CD4-positive, alpha-beta T cell treated with Interferon gamma for 1 hour (primary cell): ENCODE measurements at places on chromosomes 3 and 15.

- no peak for DNase-seq
Observed at GRCh38 chr3:172051310-172051956, 12.1 kb downstream of the FNDC3B start.

- DNase-seq: no peak
Observed at GRCh38 chr3:72830452-72831223, 17.6 kb downstream of the SHQ1 start.

DNA sequence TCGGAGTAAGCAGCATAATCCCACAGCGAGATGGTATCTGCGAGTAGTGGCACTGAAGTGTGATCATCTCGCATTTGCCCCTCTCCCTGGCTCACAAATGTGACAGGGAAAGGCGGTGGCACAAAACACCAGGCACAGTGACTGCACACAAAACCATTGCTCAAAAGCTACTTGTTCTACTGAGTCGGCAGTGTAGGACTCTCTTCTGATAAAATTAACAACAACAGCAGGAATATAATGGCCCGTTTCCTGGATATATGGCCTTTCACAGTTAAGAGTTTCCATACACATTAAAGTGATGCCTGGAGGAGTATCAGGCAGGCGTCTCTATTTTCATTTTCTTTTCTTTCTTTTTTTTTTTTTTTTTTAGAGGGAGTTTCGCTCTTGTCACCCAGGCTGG lies 69.0 kb downstream of the MYO1E start:
- no peak for DNase-seq

DNA sequence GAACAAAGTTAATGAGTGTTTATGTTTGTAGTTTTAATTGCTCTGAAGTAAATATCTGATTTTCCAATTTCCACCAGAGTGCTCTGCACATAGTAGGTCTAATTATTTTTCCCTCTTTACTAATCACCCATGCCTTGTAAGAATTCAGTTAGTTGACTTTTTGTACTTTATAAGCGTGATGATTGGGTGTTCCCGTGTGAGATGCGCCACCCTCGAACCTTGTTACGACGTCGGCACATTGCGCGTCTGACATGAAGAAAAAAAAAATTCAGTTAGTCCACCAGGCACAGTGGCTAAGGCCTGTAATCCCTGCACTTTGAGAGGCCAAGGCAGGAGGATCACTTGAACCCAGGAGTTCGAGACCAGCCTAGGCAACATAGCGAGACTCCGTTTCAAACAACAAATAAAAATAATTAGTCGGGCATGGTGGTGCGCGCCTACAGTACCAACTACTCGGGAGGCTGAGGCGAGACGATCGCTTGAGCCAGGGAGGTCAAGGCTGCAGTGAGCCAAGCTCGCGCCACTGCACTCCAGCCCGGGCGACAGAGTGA lies 507 bp upstream of the VHL start:
- DNase-seq: no peak

GRCh38 chr3:81198756-81199155 lies 562.7 kb downstream of the GBE1 start:
- DNase-seq: no peak

DNA sequence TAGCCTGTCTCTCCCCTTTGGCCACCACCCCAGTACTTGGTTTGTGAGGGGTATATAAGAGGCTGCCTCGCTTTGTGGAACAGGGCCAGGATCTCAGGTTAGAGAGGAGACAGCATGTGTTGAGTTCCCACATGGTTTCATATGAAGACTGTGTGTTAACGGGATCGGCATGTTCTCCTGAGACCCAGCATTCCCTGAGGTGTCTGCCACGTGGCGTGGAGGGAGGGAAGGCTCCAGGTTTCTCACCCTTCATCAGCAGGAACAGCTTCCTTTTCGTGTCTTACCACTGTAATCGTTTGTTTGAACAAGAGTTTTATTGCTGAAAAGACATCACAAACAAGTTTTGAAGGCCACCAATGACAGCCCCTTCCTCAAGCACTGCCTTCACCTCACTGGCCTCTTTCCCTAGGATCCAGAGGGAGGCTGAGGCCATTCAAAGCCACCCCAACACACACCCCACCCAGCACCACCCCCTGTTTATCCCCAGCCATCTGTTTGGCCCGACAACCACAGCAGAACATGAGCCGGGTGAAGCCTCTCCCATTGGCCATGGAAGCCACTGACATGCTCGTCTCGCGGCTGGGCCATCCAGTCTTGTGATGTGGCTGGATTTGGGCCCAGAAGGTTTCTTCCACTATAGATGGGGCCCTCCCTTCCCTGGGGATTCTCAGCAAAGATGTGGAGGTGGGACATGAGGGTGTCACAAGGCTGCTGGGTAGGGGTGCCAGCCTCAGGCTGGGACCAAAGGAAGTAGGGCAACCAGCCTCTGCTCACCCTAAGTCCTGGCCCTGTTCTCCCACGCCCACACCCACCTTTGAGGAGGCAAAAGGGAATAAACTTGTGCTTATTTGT lies 10.0 kb downstream of the BHLHE40 start:
- no peak for DNase-seq

GRCh38 chr3:44128057-44128775 lies 113.5 kb upstream of the TOPAZ1 start:
- no peak for DNase-seq

GRCh38 chr15:90044916-90045371 lies 43.8 kb downstream of the ZNF710 start:
- no peak for DNase-seq

DNA sequence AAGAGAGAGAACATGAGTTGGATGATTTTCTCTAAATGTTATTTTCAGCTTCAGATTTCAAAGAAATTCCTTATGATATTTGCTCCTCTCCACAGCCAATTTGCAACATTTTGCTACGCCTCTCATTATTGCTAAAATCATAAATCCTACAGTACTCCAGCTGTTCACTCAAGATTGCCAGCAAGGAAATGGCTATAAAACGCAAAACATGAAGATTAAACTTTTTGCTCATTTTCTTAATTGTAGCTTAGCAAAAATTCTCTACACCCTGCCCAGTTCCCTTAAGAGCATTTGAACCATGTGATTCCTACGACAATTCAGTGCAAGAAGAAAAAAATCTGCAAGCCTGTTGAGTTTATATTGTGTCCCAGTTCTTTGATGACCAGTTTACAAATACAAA lies 6.8 kb downstream of the CHRNA3 start:
- no peak for DNase-seq

GRCh38 chr3:71195492-71195891 lies 388.0 kb downstream of the FOXP1 start:
- no peak for DNase-seq

GRCh38 chr3:120471643-120472042 lies 20.9 kb upstream of the FSTL1 start:
- DNase-seq: no peak

- DNase-seq: no peak
Observed at GRCh38 chr15:101255051-101255395, 3.2 kb upstream of the CHSY1 start.

DNA sequence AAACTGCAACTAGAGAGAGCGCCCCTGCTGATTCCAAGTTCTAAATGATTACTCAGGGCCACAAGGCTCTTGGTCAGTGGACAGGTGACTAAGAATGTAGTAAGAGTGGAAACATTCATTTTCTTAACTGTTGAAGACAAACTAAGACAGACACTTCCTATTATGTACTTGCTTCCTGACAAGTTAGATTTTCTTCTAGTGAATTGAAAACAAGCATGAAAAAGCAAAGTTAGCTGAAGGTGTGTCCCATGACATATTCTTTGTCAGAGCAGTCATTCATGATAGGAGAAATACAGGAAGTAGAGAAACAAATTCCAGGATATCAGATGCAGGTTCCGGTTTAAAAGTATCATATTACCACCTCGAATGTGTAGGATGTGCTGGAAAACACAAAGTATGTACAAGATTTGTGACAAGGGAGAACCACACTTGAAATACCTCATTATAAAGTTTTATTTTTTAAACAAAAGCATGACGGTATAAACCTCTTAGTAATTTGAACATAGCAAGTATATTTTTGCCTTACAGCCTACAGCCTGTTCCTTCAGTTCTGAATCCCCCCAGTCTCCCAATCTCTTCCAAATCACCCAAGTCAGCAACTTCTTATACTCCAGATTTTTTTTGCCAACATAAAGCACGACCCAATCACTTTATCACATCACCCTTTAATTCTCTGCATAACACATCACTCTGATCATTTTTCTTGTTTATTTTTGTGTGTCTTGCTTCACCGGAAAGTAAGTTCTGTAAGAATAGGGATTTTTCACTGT lies 6.2 kb downstream of the TSPAN3 start:
- DNase-seq: no peak

DNA sequence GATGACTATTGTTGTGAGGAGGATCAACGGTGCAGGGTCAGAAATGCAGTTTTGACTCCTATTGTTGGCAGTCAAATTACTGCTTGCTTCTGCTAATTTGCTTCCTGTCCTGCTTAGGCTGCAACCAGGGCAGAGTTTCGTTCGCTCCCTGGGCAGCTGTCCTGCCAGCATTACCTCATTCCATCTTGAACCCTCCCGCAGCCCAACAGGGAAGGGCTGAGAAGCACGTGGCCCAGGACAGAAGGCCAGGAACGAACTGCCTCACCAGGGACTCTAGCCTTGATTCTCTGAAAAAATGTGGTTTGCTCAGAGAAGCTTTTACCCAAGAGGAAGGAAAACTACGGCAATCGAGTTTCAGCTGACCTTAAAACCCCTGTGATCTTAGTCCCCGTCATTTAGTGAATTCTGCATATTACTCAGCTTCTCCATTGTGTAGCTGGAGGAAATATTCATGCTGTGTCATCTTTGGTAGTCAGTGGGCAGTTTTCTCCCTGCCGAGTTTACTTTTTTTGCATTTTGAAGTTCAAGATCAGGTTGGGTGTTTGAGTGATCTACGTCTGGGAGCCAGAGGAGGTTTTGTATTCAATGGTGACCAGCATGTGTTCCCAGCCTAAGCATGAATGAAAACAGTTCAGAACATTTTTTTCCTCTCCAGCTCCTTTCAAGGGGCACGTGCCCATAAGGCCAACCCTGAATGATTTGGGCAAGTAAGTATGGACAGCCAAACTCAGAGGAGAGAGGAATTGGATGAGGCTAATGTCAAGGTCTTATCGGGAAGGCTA lies 23.0 kb downstream of the TLNRD1 start:
- peak; percentile 62 for DNase-seq

DNA sequence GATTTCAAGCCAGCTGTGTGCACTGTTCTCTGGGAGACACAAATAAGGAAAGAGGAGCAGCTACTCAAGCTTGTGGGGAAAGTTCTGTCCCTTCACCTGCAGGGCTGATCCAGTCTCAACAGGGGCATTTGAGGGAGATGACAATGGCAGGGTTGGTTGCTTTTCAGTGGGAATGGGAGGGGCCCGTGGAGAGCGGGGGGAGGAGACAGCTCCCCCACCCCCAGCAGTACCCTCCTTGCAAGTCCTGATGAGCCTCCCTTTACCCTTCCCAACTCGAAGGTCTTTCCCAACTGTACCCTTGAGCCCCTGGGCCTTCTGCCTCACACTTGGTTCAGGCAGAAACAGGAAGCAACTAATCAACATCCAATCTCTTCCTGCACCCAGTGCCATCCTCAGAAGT lies 71.8 kb upstream of the SNRPA1 start:
- DNase-seq: no peak

- no peak for DNase-seq
Observed at GRCh38 chr3:28287046-28287445, 45.6 kb downstream of the CMC1 start.

DNA sequence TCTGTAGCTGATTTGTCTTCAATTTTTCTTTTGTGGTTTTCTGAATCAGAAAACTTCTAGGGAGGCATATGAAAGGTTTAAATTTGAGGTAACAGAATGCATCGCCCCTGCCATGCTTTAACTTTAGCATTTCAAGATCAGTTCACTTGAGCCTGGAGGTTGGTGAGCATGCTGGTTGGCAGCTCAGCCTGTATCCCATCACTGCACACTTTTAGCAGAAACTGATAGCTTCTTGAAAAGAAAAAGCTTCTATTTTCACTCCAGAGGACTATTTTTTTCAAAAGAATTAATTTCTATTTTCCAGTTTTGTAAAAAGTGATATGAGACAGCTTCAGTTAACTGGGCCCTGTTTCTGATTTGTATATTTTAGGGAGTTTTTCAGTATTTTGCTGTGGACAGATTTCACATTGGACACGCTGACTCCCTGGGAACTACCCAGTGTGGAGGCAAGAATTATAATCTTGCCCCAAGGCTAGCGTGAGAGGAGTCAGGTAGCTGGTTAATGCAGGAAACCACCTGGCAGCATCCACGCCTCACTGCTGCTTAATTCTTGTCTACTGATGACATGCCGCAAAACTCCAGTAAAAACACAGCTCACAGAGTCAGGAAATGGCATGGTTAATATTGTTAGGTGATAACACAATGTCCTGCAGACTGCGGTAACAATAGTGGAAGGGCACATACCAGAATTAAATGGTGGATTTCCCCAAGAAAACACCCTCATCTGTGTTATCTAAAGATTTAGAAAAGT lies 71.4 kb downstream of the DUT start:
- DNase-seq: no peak

- DNase-seq: no peak
Observed at GRCh38 chr3:57093971-57094535, 33.6 kb downstream of the SPATA12 start.

- DNase-seq: no peak
Observed at GRCh38 chr3:87332789-87333188, 56.4 kb upstream of the POU1F1 start.

DNA sequence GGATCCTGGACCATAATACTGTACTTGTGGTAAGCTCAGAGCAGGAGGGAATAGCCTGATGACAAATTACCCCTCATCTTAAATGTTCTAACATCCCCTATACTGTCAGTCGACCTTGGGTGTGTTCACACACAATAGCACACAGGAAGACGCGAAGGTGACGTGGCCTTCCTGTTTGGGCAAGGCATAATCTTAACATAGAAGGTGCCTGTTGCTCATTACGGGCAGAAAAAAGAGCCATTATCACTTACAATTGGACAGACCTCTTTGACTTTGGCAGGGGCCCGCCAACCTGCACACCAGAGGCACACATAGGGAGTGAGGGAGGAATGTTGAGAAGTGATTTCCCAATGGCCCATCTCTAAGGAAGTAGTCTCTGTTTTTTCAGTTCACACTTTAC lies 144.2 kb downstream of the ANO10 start:
- peak; percentile 83 for DNase-seq

DNA sequence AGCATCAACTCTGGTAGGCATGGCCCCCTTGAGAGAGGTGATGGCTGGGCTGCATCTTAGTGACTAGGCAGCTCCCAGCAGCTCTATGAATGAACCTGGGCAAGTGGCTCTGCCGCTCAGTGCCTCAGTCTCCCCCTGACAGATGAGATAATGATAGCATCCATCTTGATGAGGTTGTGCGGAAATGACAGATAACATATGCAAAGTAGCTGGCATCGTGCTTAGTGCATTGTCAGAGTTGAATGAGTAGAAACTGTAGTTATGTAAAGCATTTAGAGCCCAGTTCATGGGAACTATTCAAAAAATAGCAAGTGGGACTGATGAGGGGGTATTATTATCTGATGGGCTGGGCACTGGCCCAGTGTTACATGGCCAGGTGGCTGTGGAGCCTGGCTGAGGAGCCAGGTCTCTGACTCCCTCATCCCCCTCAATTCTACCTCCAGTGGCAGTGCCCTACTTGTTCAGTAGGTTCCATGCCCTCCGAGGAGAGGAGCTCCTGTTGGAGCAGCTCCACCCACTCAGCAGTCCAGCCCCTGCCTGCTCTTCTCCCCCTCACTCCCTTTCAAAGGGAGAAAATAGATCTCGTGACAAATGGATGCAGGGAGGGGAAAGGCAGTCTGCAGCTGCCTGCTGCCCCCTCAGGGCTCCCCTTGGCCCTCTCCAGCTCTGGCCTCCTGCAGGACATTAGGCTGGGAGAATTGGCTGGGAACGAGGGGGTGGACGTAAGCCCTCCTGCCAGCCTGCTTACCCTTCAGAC lies 6.6 kb downstream of the PRKCD start:
- DNase-seq: no peak

GRCh38 chr3:187465503-187465902 lies 97.3 kb downstream of the RTP4 start:
- DNase-seq: no peak

- no peak for DNase-seq
Observed at GRCh38 chr3:179149951-179150350, 1.8 kb downstream of the PIK3CA start.
